NCI-H526 treated with DMSO at 0.1 percent for 48 hours (cell line): ENCODE measurements at places on chromosomes 2 and 18.

- no peak for DNase-seq
Measured at GRCh38 chr2:237697586-237698357, 70.4 kb downstream of the LRRFIP1 start.

GRCh38 chr2:152348388-152348787, 13.4 kb downstream of the FMNL2 start:
- no peak for DNase-seq

DNA sequence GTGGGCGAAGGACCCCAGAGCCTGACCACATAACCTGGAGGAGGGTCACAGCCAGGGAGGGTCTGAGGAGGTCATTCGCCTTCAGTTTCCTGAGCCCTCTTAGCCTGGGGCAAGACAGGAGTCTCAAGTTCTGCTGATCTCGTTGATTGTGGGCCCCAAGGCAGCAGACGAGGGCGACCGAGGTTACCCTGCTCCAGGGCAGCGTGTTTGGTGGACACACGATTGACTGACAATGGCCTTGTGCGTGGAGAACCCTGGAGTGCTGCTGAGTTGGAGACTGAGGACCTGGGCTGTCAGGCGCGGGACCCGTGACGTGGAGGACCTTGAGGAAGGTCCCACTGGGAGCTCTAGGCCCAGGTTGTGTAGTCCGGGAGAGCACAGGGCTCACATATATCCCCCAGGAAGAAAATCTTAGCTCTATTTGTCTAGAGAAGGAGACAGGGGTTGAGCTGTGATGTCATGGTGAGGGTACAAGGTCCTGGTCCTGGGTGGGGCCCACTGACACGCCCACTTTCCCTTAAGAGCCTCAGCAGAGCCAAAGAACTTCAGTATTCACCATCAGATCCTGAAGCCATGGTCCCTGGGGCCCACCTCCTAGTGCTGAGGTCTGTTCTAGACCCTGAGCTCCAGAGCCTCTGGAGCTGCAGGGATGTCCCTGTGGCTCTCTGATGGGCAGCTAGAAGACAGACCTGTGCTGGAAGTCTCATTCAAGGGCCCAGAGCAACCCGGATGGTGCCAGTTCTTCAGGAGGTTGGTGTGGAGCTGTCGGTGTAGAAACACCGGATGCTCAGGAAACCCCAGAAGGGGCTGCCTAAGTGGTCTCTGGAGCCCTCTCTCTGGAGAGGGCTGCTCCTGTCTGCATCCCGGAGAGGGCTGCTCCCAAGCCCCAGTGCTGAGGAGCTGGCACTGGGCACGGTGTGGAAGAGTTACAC, 53.1 kb downstream of the DYSF start:
- no peak for DNase-seq

GRCh38 chr2:1601471-1602277, 142.6 kb downstream of the PXDN start:
- DNase-seq: no peak

- DNase-seq: peak; percentile 39
Measured at GRCh38 chr2:64018701-64019082, 536 bp downstream of the VPS54 start.

DNA sequence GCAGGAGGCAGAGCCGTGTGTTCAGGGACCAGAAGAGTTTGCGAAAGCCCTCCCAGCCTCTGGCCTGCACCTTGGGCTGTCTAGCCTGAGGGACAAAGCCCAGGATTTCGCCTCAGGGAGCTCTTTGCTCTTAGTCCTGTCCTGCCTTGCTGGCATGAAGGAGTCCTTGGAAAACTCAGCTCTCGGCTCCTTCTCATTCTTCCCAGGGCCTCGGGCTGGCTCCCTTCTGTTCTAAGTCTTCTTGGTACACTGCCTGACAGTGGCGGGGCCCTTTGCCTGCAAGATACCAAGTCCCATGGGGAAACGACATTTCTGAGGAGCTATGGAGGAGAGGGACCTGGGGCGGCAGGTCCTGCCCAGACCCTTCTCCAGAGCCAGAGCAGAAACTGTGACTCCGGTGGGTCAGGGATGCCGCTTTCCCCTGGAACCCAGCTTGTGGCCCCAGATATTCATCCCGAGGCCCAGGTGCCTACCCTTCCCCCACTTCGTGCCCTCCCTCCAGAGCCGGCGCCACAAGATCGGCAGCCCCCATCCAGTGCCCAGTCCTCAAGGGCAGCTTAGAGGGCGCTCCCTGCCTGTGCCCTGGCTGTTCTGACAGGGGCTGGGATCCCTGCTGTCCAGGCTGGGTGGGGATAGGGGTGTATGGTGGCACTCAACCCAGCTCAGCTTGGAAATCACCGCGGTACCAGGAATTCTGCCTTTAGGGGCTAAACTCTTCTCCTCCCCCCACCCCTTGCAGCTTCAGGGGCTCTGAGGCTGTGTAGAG, 5.5 kb upstream of the CYP26B1 start:
- no peak for DNase-seq
